ENCODE measurements at places on chromosomes 3 and 15.

DNA sequence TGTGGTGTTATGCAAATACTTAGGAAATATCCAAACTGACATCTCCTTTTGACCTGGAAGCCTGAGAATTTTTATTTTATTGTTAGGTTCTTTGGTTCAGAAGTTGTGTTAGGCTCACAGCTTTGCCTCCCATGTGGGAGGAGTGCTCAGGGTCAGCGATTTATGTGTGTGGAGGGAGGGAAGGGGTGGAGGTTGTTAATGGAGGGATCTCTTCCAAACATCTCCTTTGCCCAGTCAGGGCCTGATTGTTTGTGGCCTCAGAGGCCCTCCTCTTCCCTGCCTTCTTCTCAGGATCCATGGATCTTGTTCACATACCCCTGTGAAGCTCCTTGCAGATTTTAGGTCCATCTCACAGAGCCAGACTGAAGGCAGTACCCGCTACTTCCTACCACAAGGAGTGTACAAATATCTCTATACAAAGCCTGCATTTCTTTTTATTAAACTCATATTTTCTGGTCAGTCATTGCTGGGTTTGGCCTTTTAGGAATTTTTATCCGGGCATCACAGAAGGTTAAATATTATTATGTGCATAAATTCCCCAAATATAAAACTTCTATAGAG lies 40.3 kb downstream of the BBX start:
- no peak for DNase-seq

DNA sequence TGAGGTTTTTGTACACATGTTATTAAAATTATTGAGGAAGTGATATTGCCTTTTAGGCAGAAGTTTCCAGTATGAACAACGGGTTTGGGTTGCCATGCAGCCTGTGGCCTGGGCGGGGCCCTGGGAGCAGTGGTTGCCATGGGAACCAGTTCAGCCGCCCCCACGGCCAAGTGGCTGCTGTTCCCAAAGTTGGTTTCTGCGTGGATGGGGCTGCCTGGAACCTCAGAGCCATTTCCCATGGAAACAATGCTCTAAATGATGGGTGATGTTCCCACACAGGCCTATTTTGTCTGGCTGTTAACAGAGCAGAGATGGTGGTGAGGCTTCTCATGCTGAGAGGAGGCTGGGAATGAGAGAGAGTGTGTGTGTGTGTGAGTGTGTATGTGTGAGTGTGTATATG lies 19.5 kb downstream of the MRAS start:
- no peak for DNase-seq

- DNase-seq = no peak
Observed at GRCh38 chr3:38828681-38829080, 12.7 kb upstream of the SCN10A start.

DNA sequence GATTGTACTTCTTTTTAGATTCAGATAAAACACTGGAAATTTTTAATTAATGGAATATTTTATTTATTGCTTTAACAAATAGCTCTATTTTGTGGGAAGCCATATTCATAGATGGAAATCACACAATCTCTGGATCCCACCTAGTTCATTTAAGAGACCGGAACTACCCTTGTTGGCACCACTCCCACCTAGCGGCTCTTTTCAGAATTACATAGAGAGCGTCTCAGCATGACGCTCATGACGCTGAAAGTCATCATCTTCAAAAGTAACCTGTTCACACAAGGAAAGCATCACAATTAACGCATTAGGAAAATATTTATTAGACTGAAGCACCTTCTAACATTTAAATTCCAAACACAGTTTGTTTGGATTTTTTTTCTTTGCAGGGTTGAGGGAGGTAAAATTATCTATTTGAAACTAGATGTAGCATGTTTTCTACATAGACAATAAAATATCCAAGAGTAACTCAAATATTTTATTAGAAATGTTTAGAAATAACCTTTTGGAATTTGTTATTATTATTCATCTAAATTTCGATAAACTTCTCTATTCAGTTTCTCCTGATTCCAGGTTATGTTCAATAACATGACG lies 214.9 kb upstream of the ARRDC4 start:
- no peak for DNase-seq

GRCh38 chr3:190252080-190252479 lies 70.2 kb downstream of the CLDN1 start:
- DNase-seq = no peak

DNA sequence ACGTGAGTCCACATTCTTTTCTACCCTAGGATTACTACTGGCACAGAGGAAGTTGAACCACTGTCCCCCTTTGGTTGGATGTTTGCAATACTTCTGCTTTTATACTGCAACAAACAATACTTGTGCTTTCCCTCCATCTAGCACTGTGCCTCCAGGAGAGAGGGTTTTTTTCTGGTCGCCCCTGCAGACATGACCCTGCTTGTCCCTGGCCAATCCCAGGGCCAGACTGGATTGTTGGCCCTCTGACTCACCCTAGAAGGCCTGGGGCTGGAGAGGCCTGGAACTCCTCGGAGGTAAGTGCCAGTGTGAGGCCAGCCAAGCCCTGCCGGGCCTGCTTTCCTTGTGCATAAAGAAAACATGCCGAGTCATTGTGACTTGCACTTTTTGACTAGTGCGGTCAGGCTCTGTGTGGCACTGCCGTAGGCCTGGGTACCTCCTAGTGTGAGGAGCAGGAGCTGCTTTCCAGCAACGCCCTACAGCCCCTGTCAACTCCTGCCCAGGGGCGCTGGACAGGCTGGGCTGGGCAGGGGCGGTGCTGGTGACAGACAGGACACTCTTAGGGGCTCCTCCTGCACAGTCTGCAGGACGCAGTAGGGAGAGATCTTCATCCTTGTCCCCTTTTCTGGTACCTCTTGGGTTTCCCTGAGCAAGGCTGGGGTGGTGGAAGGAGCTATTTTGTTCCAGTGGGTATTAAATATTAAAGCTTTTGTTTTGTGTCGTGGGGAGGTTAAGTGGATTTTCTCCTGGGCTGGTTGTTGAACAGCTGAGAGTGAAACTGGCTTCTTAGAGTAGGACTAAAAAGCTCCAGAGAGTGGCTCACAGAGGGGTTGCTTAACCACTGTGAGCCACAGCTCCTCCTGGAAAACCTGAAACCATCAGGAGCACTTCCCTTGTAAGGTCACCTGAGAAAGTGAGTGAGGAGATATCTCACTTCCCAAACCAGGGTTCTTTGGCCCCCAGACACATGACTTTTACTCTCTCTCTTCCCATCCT lies 14.4 kb upstream of the TKT start:
- DNase-seq = no peak
